ENCODE measurements at places on chromosomes 3 and 15.

GRCh38 chr3:129563850-129564535 is 21.0 kb downstream of the H1-8 start:
- no peak for DNase-seq

- no peak for DNase-seq
Observed at GRCh38 chr3:12901623-12902045, 60.3 kb upstream of the RPL32 start.

- no peak for DNase-seq
Observed at GRCh38 chr15:83422081-83422480, 25.1 kb upstream of the SH3GL3 start.

- DNase-seq, result no peak
Observed at GRCh38 chr3:64039332-64039731, 16.0 kb upstream of the PSMD6 start.

- DNase-seq, result no peak
Observed at GRCh38 chr3:54988302-54988837, 60.5 kb upstream of the LRTM1 start.

- no peak for DNase-seq
Observed at GRCh38 chr3:75101329-75102147, 487.1 kb upstream of the CNTN3 start.

DNA sequence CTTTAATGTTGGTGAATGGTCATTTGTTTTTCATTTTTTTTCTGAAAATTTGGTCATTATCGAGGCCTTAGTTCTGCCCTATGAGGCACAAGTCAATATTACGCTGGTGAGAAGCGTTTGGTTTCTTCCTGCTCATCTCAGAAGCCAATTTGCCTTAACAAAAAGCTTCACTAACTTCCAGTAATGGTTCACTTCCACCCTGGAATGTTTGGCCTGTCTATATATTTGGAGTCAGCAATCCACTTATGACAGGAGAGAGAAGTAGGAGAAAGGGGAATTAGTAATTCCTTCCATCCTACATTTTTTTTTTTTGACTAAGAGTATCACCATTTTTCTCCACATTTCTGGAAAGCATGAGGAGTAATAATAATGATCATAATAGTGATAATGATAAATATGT is 124.4 kb downstream of the DIPK2A start:
- no peak for DNase-seq

- DNase-seq, result no peak
Observed at GRCh38 chr3:120765830-120766493, 23.4 kb downstream of the GTF2E1 start.

GRCh38 chr3:56633602-56634535 is 49.2 kb downstream of the TASOR start:
- no peak for DNase-seq

GRCh38 chr15:77544162-77544561 is 88.5 kb downstream of the LINGO1 start:
- no peak for DNase-seq

GRCh38 chr15:58527573-58528187 is 95.9 kb downstream of the LIPC start:
- no peak for DNase-seq

GRCh38 chr3:72490688-72491435 is 357.4 kb downstream of the SHQ1 start:
- no peak for DNase-seq

GRCh38 chr3:140187656-140188221 is 252.8 kb downstream of the CLSTN2 start:
- no peak for DNase-seq

GRCh38 chr3:142976621-142977398 is 13.3 kb upstream of the PAQR9 start:
- peak; percentile 70 for DNase-seq
